ENCODE measurements at places on chromosomes 12 and 14. TPM values are rescaled to one million over a fixed set of nuclear protein-coding genes. Genes with fewer than 3 reads are reported as not detected.

GRCh38 chr14:77039285-77040058 lies 11.0 kb upstream of the IRF2BPL start:
- DNase-seq: peak; percentile 83

DNA sequence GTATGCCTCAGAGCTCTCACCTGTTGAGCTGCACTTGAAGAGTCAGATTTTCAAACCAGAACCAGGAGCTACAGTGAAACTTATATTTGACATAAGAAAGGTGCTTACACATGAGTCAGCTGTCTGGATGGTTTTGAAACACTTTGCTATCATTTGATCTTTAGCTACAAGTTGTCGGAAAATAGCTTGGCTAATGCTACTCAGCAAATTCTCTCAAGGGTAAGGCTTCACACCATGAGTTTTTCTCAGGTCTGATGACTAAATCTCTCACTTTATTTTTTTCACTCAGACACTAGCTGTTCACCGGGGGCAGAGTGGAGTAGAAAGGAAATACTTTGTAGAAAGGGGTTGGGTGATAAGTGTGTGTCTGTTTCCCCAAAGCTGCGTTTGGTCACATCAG lies 171.8 kb downstream of the FLRT2 start:
- DNase-seq: no peak

- peak; percentile 94 for DNase-seq
These were observed 103.0 kb downstream of the FSCB start for GRCh38 chr14:44404036-44404435.

GRCh38 chr12:67758119-67758518 lies 109.6 kb downstream of the DYRK2 start:
- DNase-seq: no peak

GRCh38 chr12:23566133-23566532 lies 383.3 kb downstream of the SOX5 start:
- no peak for DNase-seq

DNA sequence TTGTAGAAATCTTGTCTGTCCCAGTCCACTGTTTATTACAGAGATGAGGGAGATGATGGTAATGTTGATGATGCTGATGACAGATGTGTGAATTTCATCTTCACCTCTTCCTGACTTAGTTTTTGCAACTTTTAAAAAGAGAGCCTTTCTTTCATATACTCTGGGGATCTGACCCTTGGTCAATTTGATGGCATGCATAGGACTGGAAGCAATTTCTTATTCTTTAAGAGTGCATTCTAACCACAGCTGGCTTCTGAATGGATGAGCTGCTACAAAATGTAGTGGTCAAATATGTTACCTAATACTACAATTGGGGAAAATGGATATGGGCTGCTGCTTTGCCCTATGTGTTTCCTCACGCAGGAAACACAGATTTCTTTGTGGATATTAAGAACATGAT lies 80.8 kb downstream of the MYRFL start:
- no peak for DNase-seq

Gene APOF
- polyA plus RNA-seq: not detected

Gene DIO3
- 0.31 TPM for polyA plus RNA-seq

Gene GALNT16
- 16.2 TPM for polyA plus RNA-seq

Gene ETV6
- 9.6 TPM for polyA plus RNA-seq
